ENCODE measurements at places on chromosomes 16 and 17.

- DNase-seq: no peak
Measured at GRCh38 chr17:55435408-55435807, 13.8 kb upstream of the MMD start.

- DNase-seq: peak; percentile 39
Measured at GRCh38 chr16:22300427-22301071, 3.3 kb downstream of the POLR3E start.

DNA sequence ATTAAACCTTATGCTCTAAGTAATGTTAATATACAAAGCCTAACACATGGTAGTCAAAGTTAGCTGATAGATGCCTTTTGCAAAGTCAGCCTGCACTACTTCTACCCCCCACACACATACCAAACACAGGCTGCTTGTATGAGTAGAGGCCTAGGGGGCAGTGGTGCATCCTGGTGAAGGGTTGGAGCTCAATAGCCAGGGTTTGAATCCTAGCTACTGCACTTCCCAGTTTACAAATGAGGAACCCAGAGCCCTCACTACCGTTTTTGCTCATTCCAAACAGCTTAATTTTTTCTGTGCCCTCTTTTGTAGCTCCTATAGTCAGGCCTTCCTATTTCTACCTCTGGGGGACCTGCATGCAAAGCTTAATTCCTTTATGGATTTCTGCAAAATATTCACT lies 18.9 kb upstream of the HYDIN start:
- no peak for DNase-seq

DNA sequence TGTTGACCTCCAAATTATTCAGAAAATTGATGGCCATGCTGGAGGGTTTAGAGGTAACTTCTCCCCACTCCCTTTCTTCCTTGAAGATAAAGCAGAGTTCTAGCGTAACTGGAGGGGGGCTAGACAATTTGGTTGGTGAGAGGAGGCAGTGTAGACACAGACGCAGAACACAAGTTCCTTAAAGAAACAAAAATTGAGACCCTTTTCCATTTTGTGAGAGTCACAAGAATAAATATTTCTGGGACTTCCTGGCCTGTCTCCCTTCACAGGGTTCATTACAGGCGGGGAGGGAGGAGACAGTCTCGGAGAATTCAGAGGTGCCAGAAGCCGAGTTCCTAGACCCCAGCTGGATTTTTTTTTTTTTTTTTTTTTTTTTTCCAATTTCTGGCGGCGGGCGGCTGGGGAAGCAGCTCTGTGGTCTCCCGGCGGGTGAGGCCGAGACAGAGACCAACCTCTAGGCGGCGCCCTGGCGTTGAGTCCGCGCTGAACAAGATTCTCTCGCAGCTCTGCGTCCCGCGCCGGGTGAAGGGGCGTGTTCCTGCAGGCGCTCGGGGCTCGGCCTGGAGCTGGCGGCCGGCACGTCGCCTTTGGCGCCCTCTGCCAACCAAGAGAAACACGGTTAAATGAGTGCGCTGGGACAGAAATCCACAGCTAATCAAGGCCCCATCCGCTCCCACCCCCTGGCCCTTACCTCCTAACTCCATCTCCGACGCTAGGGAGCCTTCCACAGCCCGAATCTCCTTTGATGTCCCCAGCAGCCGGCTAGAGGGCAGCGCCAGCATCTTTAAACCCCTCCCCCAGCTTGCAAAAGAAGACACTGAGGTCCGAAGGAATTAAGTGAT lies 10.2 kb upstream of the HOXB9 start:
- peak; percentile 59 for DNase-seq

DNA sequence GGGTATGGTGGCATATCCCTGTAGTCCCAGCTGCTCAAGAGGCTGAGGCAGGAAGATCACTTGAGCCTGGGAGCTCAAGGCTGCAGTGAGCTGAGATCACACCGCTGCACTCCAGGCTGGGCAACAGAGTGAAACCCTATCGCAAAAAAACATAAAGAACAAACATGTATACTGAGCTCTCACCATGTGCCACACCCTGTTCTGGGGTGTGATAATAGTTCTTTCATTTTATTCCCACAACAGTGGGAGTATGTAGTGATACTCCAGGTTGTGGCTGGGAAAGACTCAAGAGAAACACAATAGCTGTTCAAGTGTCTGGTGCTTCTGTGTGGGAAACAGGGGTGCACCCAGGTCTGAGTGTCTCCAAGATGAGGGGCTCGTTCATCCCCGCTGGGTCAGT lies 90.7 kb downstream of the SOCS1 start:
- no peak for DNase-seq

GRCh38 chr17:36468903-36469635 lies 17.4 kb upstream of the ZNHIT3 start:
- no peak for DNase-seq

DNA sequence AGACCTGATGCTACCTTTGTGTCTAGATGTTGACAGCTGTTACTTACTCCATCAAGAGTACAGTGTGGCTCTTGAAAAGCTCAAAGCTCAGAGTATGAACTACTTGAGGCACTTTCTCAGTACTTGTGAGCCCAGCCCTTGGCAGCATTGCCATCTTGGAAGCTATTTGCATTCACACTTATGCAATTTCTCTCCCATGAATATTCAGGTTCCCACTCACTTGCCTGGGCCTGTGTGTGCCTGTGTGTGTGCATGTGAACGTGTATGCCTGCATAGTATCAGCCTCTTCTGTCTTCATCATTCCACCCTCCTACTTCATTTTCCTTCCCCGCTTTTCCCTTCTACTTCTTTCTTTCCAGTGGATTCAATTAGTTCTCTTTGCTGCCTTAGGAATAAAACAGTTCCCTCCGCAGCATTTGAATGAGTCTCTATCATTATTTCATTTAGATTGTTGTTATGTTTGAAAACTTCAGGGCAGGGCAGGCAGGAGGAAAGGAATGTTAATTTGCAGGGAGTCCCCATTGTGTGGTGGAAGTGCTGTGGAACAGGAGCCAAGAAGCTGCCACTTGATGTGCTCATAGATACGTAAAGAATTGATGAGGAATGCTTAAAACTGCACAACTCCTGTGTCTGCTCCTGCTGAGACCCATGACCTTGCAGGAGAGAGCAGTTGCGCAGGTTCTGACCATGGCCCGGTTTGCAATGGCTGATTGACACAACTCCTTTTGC lies 58.9 kb downstream of the HS3ST4 start:
- DNase-seq: no peak

GRCh38 chr17:82859431-82860403 lies 19.9 kb upstream of the ZNF750 start:
- peak; percentile 67 for DNase-seq

DNA sequence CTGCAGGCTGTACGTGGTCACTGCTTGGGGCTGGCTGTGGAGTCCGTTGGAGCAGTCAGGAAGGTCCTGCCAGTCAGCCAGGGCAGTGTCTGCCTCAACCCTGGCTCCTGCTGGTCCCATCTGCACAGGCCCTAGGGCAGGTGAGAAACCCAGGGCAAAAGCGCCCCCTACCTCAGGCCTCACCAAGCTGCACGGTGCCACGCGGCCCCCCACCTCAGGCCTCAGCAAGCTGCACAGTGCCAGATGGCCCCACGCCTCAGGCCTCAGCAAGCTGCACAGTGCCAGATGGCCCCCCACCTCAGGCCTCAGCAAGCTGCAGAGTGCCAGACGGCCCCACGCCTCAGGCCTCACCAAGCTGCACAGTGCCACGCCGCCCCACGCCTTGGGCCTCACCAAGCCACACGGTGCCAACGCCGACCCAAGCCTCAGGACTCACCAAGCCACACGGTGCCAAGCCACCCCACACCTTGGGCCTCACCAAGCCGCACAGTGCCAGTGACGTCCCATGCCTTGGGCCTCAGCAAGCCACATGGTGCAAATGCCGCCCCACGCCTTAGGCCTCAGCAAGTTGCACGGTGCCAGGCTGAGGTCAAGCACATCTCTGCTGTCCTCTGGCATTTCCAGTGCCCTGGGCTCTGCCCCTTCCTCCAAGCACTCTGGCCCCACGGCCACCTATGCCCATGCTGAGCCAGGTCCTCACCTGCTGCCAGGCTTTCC lies 5.5 kb downstream of the TMEM204 start:
- peak; percentile 28 for DNase-seq

GRCh38 chr17:51322390-51323029 lies 62.2 kb downstream of the UTP18 start:
- DNase-seq: peak; percentile 1

DNA sequence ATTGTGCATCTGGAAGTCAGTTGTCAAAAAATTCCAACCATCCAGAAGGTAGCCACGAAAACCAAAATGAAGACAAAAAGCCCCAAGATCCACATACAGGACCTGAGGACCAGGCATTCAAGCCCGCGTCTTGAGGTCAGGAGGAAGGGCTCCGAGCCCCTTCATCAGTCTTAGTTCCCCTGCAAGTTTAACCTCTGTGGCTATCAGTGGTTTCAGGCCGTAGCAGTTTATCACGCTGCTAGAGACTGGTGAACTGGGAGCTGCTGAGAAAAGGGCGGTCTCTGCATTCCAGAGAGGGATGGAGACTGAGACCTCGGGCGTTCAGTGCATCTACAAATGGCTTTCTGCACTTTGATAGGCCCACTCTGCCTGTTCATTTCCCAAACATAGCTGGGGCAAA lies 70.6 kb downstream of the IRF8 start:
- DNase-seq: no peak

GRCh38 chr16:13402601-13403000 lies 501.2 kb downstream of the SHISA9 start:
- no peak for DNase-seq

DNA sequence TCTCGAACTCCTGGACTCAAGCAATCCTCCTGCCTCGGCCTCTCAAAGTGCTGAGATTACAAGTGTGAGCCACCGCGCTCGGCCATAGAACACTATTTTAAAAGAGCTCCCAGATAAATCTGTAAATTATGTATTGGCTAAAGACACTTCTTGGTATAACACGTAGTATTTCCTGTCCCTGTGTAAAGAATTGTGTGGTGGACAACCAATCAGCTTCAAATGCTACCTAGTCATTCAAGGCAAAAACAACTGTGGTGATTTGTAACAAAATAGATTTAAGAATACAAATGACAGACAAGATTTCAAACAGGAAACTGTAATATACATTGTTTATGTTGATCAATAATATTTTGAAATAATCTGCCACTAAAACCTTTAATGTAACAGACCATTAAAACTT lies 14.6 kb downstream of the CRLF3 start:
- DNase-seq: no peak

DNA sequence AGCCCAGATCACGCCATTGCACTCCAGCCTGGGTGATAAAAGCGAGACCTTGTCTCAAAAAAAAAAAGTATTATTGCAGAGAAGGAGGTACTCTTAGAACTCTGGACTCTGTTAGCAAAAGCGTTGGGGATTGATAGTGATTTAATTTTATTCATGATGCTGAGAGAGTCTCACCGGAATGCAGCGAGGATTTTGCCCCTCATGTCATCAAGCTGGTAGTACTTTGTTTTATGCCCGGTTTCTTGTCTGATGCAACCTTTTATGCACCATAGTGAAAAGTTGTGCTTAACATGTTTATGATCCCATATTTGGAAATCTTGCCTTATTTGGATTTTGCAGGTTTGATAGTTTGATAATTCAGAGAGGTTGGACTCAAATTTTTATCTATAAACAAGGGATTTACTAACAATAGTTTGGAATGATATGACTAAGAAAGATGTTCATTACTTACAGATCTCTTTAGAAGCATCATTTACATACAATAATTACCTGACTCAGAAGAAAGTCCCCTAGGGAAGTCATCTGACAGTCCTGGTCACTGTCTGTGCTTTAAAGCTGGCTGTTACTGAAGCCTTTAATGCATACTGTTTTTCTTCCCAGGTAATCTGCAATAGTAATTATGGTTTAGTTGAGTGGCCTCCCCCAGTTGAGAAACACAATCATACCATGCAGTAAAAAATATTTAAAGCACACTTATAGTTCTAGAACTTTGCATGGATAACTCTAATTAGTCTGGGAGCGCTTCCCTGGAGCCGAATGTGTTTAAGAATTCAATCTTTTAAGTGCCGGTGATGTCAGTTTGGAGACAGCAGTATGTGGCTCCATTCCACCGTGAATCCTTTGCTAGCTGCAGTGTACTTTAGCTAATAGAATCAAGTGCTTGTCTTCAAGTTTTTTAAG lies 120.9 kb downstream of the PRKCA start:
- no peak for DNase-seq

GRCh38 chr16:66903544-66904427 lies 14.9 kb downstream of the CDH16 start:
- no peak for DNase-seq

- peak; percentile 56 for DNase-seq
Measured at GRCh38 chr17:40086150-40087044, 14.0 kb downstream of the NR1D1 start.

DNA sequence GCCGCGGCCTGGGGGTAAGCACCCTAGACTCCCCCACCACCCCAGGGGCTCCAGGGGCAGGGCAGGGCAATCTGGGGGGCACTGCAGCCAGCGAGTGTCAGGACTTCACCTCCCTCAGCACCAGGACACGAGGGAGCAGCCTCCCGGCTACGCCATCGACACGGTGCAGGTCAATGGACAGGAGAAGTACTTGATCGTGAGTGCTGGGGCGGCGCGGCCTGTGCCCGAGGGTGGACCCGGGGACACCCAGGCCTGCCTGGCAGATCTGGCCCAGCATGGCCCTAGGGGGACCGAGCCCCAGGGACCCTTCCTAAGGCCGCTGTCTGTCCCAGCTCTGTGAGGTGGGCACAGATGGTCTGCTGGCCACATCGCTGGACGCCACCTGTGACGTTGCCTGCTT lies 3.1 kb upstream of the RHBDL1 start:
- no peak for DNase-seq

DNA sequence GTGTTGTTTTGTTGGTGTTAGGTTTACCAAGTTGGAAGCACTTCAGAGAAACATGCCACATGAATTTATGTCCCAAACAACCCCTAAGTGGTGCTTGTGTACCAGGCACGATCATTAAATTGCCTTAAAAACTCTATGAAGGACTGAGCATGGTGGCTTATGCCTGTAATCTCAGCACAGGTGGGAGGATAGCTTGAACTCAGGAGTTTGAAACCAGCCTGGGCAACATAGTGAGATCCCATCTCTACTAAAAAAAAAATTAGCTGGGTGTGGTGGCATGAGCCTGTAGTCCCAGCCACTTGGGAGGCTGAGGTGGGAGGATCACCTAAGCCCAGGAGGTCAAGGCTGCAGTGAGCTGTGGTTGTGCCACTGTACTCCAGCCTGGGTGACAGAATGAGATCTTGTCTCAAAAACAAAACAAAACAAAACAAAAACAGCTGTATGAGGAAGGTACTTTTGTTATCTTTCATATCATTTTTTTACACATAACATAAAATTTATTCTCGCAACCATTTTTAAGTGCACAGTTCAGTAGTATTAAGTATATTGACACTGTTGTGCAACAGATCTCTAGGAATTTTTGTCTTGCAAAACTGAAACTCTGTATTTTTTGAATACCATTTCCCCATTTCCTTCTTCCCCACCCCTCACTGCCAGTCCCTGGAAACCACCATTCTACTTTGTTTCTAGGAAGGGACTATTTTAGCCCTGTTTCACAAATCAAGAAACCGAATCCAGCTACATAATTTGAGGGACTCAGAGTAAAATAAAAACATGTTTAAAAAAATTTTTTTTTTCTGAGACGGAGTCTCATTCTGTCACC lies 14.3 kb upstream of the RBBP6 start:
- no peak for DNase-seq

GRCh38 chr17:2237950-2238349 lies 65.6 kb downstream of the SMG6 start:
- no peak for DNase-seq
